ENCODE measurements at places on chromosomes 1 and 21.

DNA sequence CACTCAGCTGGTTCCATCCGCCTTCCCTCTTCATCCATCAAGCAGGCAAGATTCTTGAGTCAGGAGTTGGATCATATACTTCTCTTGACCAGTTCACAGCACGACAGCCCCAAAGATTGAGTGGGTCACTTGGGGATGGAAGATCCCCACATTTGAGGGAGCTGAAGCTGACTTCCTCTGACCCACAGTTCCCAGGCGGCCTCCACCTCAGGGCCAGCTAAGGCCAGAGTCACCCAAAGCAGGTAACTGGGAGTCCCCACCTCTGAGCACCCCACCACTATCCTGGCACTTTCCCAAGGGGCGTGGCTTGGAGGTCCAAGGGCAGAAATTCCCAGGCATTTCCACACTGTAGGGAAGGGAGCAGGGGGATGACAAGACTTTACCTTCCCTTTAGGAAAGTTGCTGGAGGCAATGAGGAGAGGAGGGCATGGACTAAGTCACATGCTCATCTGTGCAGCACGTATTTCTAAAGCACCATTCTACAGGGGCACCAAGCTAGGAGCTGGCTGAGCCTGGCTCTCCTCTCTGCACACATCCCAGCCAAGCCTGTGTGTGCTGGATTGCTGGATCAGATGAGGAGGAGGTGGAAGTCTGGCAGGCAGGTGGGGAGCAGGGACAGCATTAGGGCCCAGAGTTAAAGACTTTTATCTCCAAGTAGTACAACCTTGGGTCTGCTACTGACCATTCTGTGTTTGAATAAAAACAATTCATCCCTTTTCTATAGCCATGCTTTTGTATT is 1.3 kb upstream of the RD3 start:
- no peak for DNase-seq

DNA sequence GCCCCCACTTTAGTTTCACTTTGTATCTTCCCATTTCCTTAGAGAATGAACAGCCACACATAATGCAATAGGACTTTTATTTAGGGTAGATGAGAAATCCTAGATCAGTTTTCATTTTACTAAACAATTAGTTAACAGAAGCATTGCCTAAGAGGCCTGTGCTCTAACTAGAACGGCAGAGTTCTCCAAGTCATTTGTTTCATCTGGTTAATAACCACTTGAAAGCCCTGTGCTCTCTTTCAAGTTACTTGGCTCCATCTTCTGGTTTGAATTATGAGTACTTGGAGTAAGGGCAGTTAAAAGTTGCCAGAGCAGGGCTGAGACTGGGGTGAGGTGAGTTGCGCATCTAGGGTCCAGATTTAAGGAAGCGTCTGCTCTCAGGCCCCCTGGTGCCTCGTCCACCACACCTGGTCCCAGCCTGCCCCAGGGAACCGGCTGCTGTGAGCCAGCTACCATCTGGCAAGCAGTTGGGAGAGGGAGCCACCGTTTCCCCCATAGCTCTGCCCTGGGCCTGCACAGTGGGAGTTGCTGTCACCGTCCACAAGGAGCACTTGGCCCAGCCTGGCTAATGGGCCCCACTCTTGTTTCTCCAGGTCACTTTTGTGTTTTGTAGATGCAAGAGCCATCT is 18.1 kb upstream of the SLC44A3 start:
- DNase-seq: no peak

DNA sequence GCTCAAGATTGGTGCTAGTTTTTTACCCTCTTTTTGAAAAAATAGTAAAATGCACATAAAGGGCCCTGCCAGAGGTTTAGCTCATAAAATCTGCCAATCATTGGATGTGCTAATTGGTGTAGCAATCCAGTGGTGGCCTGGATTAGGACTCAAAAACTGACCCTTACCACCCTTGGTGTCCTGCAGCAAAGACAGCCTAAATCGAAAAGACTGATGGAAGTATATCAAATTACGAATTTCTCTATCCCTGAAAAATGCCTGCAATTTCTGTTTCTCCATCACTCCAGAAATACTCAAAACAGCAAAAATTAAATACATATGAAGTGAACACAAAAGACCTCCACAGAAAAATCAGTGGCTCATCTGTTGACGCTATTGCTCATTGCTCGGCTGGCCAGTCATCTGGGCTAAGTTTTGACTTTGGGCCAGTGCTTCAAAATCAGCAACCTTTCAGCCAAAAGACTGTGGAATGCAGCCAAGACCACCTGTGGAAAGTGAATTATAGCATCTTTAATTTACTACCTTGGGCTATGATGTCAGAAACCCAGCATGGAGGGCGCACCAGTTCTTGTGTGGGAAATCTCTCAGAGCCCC is 30.0 kb downstream of the WLS start:
- DNase-seq: no peak

DNA sequence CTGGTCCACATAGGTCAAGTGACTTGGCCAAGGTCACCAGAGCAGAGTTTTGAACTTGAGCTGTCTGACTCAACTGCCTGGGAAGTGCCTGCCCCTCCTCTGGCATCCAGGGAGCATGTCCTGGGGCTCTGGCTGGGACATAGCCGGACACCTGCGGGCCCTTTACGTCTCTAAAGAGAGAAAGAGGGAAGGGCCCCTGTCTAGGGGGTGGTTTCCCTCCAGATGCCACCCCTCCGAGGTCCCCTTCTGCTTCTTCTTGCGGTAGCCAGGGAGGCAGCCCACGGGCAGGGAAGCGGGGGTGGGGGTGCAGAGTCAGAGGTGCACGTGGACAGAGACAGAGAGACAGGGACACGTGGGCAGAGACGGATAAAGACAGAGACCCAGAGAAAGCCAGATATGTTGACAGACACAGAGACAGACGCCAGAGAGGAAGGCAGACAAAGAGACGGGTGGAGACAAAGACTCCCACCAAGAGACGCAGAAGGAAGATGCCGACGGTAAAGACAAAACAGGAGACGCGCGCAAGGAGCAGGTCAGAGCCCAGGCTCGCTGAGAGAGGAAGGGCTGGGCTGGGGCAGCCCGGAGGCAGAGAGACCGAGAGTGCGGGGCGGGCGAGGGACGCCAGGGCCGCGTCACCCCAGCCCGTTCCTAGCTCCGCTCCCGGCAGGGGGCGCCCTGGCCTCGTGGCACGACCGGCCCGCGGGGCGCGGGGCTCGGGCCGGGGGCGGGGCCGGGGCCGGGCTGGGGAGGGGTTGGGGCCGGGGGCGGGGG is 458 bp upstream of the ALPL start:
- DNase-seq: no peak

GRCh38 chr1:87052400-87052799 is 138.0 kb downstream of the HS2ST1 start:
- DNase-seq: no peak

GRCh38 chr1:158649052-158649451 is 37.5 kb downstream of the SPTA1 start:
- DNase-seq: no peak

DNA sequence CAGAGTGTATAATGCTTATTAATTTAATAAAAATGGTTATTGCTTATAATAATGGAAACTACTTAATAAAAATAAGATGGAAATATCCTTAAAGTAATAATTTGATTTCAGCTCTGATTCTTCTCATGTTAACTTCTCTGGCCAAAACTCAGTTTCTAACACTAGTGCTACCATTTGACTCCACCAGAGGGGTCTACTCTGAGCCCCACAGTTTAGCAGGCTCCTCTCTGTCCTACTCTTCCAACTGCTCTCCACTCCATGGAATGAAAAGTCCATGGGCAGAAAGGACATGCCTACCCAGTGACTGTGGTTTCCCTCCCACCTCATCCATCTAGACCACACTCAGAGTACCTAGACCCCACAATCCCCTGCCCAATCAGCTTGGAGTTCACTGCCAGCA is 489.1 kb upstream of the CAMK1G start:
- DNase-seq: no peak

DNA sequence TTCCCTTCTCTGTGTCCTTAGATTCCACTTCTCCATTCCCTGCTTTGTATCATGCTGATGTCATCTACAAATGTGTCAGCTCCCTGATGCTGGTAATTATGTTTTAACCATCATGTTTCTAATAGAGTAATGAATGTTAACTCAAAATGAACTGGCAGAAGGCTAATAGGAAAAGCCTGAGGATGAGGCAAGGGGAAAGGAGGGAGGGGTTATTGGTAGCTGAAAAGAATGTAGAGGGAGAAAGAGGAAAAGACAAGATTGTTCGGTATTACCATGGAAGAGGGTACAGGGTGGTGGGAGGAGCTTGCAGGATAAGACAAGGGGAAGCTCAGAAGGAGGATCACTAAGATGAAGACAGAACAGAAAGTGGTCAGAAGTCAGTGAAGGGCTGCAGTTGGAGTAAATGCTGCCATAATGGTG is 150.9 kb downstream of the ZC3H11B start:
- no peak for DNase-seq

GRCh38 chr1:234154320-234155251 is 218.7 kb upstream of the COA6 start:
- DNase-seq: no peak

DNA sequence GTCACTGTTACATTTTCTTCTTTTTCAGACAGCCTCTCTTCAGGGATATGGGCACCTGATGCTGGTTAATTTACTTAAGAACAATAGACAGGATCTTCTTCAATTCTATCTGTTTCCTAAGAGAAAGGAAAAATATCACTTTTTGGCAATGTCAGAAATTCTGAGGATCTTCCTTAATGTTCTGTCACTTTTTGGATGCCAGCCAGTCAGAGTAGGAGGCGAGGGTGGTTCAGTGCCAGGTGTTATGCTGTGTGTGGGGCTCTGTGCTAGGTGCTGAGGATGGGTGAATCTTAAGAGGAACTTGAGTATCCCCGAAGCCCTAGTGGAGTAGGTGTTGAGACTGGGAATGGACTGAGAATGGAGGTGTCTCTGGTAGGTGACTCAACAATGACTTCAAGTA is 133.5 kb downstream of the UCK2 start:
- no peak for DNase-seq

DNA sequence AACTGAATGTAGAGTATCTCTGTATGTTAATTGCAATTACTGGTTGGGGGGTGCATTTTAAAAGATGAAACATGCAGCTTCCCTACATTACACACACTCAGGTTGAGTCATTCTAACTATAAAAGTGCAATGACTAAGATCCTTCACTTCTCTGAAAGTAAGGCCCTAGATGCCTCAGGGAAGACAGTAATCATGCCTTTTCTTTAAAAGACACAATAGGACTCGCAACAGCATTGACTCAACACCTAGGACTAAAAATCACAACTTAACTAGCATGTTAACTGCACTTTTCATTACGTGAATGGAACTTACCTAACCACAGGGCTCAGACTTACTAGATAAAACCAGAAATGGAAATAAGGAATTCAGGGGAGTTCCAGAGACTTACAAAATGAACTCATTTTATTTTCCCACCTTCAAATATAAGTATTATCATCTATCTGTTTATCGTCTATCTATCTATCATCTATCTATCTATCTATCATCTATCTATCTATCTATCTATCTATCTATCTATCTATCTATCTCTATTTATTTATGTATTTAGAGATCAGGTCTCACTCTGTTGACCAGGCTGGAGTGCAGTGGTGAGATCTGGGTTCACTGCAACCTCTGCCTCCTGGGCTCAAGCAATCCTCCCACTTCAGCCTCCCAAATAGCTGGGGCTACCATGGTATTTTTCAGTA is 47.8 kb downstream of the CHML start:
- no peak for DNase-seq

DNA sequence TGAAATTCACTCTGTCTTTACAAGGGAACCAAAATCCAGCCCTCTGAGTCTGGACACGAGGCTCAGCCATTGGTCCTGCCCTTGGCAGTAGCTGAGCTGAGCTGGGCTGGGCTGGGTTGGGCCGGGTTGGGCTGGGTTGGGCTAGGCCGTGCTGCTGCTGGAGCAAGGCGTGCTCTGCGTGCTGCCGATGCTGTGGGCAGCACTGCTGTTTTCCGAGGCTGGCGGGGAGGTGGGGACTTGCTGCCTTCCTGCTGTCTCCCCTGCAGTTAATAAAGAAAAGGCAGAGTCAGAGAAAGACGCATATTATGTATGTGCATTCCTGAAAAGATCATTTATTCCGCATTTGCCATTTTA is 182.9 kb downstream of the CDC7 start:
- no peak for DNase-seq

DNA sequence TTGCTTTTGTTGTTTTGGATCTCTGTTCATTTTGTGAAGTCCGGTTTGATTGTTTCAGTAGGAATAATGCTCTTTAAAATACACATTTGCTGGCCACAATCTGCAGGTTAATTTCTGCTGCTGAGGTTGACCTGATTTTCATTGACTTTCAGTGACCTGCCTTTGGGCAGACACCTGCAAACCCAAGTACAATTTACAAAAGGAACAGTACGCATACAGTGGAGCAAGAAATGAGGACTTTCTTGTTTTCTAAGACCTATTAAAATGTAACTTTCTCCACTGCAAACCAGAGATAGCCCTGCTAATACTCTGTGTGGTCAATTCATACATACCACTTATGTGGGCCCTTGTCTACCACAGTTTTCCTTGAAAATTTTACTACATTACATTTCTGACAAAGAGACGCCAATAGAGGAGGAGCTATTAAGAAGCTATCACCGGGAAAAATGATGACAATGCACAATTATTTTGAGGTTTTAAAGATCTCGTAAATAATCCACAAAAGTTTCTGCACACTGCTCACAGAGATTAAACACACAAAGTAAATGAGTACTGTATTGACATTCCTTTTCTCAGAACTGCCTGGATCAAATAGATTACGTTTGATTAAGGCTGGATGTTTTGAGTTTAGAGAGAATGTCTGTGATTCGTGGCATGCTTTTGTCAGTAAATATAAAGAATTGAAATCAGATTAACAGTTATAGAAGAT is 141.9 kb downstream of the SDCCAG8 start:
- no peak for DNase-seq

DNA sequence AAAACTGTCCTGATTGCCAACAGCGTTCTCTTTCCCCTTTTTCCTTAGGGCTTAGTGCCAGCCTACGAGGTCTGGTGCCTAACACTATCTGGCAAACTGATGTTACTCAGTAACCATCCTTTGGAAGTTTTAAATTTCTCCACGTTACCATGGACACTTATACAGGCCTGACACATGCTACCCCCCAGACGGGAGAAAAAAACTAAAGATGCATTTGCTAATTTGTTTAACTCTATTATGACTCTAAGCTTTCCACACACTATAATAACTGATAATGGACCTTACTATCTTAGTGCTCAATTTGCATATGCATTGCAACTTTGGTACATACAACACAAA is 36.8 kb downstream of the CLCA1 start:
- DNase-seq: no peak

- DNase-seq: no peak
These were observed 41.1 kb downstream of the SLC35F3 start for GRCh38 chr1:233945573-233945972.

DNA sequence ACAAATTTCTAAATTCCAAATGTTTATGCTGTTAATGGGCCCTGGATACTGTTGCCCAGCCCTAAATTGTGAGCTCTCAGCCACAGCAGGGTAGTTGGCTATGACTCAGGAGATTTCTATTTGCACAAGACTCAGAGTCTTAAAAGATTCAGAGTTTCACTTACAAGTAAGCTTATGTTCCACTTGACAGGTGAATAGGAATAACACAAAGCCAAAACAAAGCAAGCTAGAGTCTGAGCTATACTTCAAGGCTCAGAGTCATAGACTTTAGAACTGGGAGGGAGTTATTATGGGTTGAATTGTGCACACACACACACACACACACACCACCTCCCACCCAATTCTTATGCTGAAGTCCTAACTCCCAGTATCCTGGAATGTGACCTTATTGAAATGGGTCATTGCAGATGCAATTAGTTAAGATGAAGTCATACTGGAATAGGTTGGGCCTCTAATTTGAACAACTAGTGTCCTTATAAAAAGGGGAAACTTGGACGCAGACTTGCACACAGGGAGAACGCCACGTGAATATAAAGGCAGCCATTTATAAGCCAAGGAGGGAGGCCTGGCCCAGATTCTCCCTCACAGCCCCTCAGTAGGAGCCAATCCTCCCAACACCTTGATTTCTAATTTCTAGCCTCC is 30.2 kb downstream of the PRDX6 start:
- no peak for DNase-seq

All from ureter (tissue), 1 donor.